ENCODE measurements at places on chromosomes 7 and 10.
A peak's percentile ranks its signal among the peaks of the same experiment; 100 is the strongest.

DNA sequence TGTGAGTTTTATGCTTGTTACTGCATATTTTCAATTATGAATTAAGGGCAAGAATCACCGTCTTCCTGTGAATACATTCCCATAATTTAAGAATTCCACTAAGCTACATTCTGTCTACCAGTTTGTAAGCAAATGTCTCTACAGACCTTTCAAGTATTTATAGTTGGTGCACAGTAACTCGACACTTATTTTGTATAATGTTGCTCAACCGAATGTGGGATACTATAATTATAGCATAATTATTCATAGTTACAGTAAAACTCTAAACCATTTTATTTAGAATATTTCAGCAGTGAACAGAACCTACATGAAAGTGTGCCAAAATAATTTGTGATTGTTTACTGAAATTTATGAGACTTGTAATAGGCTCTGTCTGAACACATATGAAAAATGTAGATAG is 17.3 kb upstream of the CUBN start:
- DNase-seq = no peak

DNA sequence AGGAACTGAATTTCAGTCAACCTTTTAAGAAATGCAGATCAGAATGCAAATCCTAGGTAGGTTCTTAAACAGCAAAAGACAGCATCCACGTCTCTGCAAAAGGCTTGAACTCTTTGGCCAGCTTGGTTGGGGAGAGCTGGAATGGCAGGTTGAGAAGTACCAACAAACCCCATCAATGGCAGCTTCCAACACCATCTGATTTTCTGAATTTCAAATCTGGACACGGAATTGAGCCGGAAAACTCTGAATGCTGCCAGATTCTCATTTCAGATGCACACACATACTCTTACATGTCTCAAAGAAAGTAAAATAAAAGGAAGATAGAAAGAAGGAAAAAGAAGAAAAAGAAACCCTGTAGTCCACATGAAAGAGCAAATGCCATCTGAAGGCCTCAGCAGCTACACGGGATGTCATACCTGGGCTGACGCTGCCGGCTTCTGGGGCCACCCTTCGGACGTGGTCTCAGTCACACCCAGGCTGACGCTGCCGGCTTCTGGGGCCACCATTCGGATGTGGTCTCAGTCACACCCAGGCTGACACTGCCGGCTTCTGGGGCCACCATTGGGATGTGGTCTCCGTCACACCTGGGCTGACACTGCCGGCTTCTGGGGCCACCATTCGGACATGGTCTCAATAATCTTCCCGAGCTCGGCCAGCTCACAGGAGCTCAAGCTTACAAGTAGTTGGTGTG is 165.3 kb downstream of the PTPRN2 start:
- no peak for DNase-seq

- no peak for DNase-seq
Observed at GRCh38 chr10:26627324-26627723, 70.2 kb upstream of the PDSS1 start.

DNA sequence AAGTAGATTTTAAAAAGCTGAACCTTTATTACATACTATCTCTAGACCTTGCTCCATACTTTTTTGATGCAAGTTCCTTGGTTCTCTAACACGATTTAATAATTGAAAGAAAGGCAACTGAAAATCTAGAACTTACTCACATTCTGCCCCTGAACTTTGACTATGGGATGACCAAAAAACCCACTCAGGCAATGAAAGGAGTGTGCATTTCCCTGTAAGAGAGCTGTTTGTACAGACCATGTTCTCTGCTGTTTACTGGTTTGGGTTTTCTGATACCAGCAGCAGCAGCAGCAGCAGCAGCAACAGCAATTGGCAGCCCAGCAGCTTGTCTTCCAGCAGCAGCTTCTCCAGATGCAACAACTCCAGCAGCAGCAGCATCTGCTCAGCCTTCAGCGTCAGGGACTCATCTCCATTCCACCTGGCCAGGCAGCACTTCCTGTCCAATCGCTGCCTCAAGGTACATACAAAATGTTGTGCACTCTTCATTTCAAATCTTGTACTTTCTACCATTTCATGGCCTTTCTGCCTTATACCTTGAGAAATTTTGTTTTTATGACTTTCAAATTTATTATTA is 216.7 kb downstream of the FOXP2 start:
- DNase-seq = no peak

GRCh38 chr10:96919785-96920430 is 87.8 kb downstream of the LCOR start:
- no peak for DNase-seq

- no peak for DNase-seq
Observed at GRCh38 chr10:132519382-132520176, 18.0 kb upstream of the INPP5A start.

DNA sequence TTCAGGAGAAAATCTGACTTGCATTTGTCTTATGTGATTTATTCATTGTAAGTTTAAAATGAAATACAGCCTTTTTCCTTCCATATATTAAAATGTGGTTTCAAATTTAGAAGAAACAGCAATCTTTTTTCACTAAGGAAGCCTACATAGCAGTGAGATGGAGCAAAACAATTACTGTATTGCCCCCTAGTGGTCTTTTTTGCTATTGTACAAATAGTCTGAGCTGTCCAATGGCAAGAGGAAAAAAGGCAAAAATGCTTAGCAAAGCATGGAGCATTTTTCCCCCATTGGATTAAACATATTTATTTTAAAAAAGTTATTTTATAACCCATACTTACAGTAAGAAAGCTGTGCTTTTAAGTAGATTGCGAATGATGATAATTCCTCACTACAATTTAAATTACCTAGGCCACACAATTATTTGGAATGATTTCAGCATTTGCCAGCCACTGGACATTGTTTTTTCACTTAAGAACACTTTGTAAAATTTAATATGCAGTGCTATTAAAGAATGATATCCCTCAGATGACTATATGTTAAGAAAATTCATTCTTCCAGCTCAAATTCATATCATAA is 119.5 kb downstream of the CPED1 start:
- DNase-seq = peak; percentile 87

GRCh38 chr7:49580761-49581160 is 192.7 kb upstream of the VWC2 start:
- no peak for DNase-seq

GRCh38 chr7:69364813-69365643 is 233.2 kb upstream of the AUTS2 start:
- DNase-seq = no peak

DNA sequence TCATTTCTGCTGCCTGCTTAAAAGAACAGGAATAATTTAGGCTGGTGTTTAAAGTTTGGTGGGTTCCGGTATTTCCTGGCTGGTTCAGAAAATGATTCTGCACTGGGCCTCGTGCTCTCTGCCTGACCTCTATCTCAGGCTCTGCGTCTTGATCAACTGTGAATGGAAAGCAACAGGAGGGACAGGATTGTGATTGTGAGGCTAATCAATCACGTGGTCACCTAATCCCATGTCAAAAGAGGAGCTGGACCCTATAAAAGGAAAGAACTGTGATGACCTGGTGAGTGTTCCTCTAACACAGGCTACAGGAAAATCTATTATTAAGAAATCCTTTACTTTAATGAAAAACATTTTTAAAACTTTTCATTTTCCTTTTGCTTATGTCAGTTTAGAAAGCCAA is at the start of gene DHX32:
Gene DHX32, minus strand, starts transcription at position 101 of the 400 bp plus-strand sequence. CDS start 468 bp downstream, outside the sequence.
- no peak for DNase-seq
